Osteoblast (primary cell): ENCODE measurements at places on chromosomes 6 and 20.

- no peak for DNase-seq
Measured at GRCh38 chr6:34745277-34746103, 11.8 kb upstream of the SNRPC start.

DNA sequence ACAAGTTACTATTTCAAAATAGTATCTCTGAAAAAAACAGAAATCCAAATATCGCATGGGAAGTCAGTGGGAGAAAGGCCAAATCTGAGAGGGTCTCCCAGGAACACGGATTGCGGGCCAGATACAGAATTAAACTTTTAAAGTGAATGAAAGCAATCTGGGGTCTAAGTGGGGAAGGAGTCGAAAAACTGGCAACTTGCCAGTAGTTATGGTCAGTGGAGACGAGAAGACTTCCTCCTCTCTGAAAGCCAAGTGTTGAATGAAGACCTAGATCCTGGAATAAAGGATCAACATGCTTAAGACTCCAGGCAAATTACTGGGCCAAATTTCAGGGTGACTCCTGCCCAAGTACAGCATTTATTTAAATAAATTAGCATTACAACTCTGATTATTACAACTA, 123.6 kb downstream of the BFSP1 start:
- DNase-seq = no peak

DNA sequence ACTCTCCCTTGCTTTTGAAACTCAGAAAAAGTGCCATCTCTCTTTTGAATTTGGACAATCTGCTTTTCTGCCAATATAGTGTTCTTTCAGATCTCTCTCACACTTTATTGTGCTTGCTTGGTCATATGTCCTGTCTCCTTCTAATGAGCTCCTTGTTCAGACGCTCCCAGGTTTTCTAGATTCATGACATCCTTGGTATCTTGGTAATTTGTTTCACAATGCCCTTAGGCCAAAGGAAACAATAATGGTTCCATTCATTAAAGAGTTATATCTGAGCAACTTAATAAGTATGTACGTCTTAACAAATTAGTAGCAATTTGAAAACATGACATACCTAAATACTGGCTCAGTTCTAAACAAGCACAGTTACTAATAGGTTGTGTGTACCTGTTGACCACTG, 293.4 kb upstream of the SPTLC3 start:
- DNase-seq = no peak

GRCh38 chr6:151440930-151441329, 11.0 kb downstream of the RMND1 start:
- DNase-seq = peak; percentile 70

- DNase-seq = no peak
Measured at GRCh38 chr6:36847152-36847551, 7.9 kb upstream of the CPNE5 start.

DNA sequence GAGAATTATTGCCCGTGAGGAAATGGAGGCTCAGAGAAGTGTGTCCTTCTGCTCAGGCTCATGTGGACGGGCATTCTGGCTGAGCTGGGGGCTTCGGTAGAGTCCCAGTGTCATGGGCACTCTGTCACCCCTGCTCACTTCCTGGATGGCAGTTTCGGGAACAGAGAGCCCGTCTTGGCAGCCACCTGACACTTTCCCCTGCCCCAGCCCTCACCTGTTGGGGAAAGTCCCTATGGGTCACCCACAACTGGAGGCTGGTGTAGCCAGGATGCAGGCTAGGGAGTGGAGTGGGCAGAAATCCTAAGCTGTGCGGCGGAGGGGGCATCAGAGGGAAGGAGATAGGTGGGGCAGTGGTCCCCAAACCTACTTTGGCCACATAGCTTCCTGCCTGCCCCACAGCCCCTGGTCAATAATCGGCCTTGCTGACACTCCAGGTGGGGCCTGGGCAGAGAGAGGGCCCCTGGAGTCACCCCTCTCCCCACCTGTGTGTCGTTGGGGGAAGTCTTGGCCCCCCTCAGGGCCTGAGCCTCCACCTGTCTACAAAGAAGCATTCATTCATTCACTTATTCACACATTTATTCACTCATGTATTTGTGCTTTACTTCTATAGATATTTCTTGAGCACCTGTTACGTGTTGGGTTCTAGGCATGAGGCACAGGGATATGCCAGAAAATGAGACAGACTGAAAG, 40.5 kb downstream of the SNAI1 start:
- peak; percentile 21 for DNase-seq

DNA sequence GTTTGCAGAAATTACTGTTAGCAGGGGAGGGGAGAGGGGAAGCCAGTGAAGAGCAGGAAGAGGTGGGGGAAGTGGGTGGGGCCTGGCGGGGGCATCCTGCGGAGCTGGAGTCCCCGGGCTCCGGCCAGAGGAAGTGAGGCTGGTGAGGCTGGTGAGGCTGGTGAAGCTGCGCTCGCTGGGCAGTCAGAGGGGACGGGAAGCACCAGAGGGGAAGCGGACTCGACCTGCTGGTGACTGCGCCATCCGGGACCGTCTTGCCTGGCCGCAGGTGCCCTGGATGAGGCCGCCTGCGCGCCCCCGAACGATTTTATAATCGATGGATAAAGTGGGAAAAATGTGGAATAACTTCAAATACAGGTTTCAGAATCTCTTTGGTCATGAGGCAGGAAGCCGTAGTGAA, 635.3 kb upstream of the MARCKS start:
- DNase-seq = peak; percentile 44

DNA sequence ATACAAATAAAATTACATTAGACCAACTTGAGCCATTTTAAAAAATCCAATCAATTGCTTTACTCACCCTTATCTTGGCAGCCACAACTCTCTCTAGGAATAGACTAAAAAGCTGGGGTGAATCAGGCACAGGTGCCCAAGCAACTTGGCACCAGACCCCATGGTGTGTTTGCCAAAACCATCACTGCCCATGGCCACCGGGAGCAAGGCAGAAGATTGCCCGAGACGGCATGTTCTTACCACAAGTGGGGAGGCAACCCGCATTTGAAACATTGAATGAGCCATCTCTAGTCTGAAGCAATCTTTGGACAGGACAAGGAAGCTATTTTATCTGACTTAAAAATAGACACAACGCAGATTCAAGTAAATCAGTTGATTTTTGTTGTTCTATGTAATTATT, 69.0 kb downstream of the SMLR1 start:
- DNase-seq = no peak

GRCh38 chr20:50447102-50447804, 62.9 kb upstream of the PTPN1 start:
- no peak for DNase-seq

DNA sequence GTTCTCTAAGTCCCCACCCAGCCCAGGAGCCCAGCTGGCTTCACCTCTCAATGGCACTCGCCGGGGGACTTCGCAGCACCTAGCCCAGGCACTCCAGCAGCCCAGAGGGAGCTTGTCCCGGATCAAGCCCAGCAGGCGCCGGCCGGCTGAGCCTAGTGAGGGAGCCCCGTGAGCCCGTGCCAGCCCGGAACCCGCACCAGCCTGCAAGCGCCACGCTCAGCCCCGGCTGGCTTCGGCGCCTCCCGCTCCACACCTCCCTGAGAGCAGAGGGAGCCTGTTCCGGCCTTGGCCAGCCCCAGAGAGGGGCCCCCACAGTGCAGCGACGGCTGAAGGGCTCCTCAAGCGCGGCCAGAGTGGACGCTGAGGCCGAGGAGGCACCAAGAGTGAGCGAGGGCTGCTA, 27.1 kb upstream of the PPP1R14C start:
- no peak for DNase-seq

DNA sequence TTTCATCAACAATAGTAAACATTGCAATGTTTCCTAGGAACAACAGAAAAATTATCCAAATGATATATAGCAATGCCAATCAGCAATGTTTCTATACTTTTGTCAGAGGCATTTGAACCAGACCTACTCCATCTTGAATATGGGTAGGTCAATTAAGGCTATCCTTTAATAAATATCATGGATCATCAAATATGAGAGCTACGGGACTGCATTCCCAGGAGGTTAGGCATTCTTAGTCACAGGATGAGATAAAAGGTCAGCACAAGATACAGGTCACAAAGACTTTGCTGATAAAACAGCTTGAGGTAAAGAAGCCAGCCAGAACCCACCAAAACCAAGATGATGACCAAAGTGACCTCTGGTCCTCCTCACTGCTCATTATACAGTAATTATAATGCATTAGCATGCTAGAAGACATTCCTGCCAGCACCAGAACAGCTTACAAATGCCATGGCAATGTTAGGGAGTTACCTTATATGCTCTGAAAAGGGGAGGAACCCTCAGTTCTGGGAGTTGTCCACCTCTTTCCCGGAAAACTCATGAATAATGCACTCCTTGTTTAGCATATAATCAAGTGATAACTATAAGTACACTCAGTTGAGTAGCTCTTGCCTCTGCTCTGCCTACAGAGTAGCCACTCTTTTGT, 8.6 kb upstream of the SERPINB6 start:
- DNase-seq = no peak

- no peak for DNase-seq
Measured at GRCh38 chr20:7940341-7940740, at the start of gene HAO1. HAO1 (minus strand) TSS chr20:7940458; CDS start chr20:7940422, 36 bp downstream.

GRCh38 chr20:58480551-58481336, 34.5 kb downstream of the APCDD1L start:
- DNase-seq = no peak

GRCh38 chr20:45289942-45290676, 16.5 kb upstream of the RBPJL start:
- no peak for DNase-seq

DNA sequence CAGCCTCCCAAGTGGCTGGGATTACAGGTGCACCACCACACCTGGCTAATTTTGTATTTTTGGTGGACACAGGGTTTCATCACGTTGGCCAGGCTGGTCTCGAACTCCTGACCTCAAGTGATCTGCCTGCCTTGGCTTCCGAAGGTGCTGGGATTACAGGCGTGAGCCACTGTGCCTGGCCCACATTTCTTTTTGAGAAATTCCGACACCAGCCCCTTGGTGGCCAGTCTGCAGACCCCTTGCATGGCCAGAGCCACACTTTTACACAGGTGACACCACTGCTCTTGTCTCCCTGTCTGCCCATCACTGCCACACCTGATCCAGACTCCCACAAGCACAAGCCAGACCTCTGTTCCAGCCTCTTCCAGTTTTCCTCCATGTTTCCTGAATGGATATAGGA, 33.0 kb downstream of the SRSF3 start:
- DNase-seq = no peak

- DNase-seq = no peak
Measured at GRCh38 chr20:58760856-58761255, 68.3 kb downstream of the NPEPL1 start.

DNA sequence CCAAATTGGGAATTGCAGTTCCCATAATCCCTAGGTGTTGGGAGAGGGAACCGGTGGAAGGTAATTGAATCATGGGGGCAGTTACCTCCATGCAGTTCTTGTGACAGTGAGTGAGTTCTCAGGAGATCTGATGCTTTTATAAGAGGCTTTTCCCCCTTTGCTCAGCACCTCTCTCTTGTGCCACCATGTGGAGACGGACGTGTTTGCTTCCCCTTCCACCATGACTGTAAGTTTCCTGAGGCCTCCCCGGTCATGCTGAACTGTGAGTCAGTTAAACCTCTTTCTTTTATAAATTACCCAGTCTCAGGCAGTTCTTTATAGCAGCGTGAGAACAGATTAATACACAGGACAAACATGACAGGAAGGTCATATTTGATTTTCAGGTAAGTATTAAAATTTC, 25.3 kb upstream of the HECA start:
- no peak for DNase-seq

- DNase-seq = peak; percentile 87
Measured at GRCh38 chr20:1816384-1817381, 78.5 kb upstream of the SIRPA start.

DNA sequence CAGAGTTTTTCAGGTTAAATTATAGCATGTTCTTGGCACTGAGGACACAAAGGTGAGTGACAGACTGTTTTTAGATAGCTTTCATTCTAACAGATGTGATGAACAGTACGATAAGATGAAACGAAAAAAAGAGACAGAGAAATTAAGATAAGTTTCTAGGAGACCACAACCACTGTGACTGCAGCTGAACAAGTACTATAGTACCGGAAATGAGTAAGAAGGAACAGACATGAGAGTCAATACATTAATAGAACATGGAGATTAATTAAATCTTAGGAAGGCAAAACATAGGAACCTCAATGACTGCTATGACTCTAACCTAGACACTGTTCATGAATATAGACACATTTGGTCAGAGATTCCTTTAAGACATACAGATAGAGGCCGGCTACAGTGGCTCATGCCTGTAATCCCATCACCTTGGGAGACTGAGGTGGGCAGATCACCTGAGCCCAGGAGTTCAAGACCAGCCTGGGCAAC, 40.2 kb downstream of the HBS1L start:
- DNase-seq = no peak

- DNase-seq = no peak
Measured at GRCh38 chr6:90892271-90892670, 305.4 kb upstream of the MAP3K7 start.

- peak; percentile 70 for DNase-seq
Measured at GRCh38 chr6:157813191-157813590, 9.9 kb upstream of the SNX9 start.

DNA sequence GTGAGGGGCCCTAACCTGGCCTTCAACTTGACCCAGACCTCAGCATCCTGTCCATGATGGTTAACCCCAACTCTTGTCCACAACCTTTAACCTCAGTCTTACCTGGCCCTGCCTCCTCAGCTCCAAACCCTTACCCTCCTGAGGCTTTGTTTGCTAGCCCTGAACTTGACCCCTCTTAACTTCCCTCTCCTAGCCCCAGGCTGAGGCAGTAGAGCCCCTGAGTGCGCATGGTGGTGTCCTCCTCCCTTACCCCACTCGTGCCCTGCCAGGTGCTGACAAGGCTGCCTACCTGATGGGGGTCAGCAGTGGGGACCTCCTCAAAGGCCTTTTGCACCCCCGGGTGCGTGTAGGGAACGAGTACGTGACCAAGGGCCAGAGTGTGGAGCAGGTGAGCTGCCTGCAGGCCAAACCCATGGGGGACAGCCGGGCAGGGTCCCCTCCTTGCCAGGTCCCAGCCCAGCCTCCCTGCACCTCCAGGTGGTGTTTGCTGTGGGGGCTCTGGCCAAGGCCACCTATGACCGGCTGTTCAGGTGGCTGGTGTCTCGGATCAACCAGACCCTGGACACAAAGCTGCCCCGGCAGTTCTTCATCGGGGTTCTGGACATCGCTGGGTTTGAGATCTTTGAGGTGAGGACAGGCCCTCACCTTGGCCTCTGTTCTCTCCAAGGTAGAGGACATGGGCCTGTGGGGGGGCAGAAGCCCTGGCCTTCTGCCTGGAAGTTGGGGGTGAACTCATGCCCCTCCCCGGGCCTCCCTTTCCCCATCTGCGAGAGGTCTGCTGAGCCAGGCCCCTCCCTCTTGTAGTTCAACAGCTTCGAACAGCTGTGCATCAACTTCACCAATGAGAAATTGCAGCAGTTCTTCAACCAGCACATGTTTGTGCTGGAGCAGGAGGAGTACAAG, 31.9 kb downstream of the MYH7B start:
- DNase-seq = peak; percentile 52

DNA sequence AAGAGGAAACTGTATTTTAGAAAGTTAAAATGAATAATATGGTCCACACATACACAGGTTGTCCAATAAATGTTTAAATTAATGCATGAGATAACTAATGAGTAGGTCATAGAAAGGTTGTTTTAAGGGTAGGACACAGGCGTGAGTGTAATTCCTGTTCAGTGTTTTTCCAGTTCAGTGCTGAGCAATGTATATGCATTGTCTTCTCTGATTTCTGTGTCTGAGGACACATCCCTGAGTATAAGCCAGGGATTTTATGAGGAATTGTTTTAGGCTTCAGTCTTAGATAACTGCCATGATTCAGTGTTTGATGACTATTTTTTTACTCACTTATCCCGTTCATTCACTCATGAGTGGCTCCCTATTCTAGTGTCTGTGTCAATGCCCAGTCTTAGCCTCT, 298.5 kb upstream of the TBX18 start:
- DNase-seq = peak; percentile 71

GRCh38 chr20:37364927-37365272, 19.0 kb downstream of the SRC start:
- peak; percentile 5 for DNase-seq
